ENCODE measurements at places on chromosomes 2 and 18.

- DNase-seq, result no peak
Observed at GRCh38 chr2:73877071-73877802, 15.6 kb upstream of the ACTG2 start.

GRCh38 chr2:20190170-20190569 is 34.8 kb downstream of the SDC1 start:
- no peak for DNase-seq

GRCh38 chr2:210663631-210664089 is 107.3 kb downstream of the CPS1 start:
- DNase-seq, result no peak

GRCh38 chr2:37523814-37524362 is 147.6 kb downstream of the CDC42EP3 start:
- DNase-seq, result no peak

- no peak for DNase-seq
Observed at GRCh38 chr2:190093793-190094192, 31.3 kb upstream of the MSTN start.

DNA sequence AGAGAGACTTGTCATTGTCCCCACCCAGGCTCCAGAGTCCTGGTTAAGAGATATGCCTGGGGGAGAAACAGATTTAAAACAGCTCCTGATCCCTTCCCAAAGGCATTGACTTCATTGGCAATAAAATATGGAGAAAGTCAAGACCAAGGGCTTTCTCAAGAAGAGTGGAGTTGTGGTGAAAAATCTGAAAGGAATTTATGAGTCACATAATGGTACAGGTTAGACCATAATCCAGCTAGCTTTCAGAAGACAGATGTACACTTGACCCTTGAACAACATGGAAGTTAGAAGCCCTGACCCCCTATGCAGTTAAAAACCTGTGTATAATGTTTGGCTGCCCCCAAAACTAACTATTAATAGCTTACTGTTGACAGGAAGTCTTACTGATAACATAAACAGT is 599.1 kb upstream of the SOX11 start:
- DNase-seq, result no peak

GRCh38 chr18:70289351-70290312 is 787 bp downstream of the SOCS6 start:
- DNase-seq, result no peak

- no peak for DNase-seq
Observed at GRCh38 chr2:69191634-69192033, 178.7 kb downstream of the ANTXR1 start.

DNA sequence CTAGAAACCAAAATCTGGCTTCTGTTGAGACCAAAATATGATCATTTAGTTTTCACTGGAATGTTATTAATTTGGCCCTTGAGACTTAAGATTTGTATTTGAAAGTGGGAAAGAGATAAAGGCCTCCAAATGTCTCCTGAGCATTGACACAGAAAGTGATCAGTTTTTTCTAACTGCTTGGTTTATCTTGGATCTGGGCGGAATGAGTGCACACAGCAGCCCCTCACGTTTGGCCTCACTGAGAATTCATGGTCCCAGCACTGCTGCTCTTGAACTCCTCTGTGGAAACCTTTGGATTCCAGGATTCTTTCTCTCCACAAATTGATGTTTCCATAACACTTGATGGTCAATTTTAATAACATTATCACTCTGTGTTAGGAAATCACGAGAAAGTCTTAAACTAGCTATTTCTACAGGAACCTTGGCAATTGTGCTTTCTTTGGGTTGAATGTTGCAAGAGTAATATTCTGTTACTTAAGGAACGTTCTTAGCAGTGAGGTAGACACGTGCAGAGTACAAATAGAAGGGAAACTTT is 180.3 kb upstream of the BCL2L11 start:
- no peak for DNase-seq

DNA sequence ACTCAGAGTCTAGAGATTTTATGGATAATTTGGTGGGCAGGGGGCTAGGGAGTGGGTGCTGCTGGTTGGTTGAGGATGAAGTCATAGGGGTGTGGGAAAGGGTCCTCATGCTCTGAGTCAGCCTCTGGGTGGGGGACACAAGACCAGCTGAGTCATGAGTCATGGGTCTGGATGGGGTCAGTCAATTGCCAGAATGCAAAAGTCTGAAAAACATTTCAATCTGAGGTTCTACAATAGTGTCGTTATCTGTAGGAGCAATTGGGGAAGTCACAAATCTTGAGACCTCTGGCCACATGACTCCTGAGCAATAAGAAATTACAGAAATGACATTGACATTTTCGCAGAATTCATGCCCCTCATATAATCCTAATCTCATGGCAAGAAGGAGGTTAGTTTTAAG is 15.1 kb downstream of the NMS start:
- no peak for DNase-seq

DNA sequence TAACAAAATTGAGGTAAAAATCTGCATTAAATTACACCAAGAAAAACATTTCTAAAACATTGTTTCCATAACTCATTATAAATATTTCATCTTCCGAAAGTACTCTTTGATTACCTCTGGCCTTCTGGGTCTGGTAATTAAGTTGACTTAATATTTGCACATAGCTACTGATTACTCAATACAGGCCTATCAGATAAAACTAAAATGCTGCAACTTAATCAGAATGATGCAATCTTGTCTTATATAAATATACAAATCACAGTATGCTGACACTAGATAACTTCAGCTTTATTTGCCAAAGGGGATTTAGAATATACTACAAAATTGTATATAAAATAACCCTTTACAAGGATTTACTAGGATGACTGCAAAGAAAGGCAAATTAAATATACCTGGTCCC is 49.3 kb downstream of the SLC35F5 start:
- no peak for DNase-seq

DNA sequence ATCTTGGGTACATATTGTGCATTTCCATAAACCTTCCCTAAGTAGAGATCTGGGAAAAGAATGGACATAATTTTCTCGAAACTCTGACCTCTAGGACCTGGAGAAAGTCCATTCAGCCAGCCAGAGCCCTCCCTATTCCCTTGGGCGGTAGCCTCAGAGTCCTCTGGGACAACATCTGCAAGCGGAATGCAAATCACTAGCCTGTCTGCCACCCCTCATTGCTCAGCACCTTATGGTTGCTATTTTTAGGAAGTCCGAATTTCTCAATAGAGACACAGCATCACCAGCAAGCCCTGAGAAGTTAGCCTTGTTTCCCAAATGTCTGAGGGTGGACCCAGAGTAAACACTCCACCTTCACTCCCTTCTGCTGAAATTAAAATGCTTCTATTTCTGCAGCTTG is 17.6 kb upstream of the CD28 start:
- DNase-seq, result no peak

GRCh38 chr2:32835148-32835547 is 111.6 kb upstream of the LTBP1 start:
- no peak for DNase-seq

DNA sequence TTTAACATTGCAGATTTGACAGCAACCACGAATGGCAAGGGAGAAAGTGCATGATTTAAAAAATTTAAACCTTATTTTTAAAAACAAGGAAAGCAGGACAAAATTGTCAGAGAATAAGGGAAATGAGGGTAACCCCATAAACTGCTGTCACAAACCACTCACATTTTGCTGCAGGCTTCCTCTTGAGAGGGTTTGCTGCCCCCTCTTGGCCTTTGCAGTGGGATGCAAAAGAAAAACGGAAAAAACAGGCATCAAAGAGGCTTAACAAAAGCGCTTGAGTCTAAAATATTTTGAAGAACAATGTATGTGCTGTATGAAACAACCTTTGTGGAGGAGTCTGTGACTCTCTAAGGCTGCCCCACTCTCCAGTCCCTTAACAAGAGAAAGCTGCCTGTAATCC is 91.6 kb downstream of the TMX3 start:
- no peak for DNase-seq

GRCh38 chr2:161857920-161858319 is 216.1 kb downstream of the DPP4 start:
- DNase-seq, result no peak

DNA sequence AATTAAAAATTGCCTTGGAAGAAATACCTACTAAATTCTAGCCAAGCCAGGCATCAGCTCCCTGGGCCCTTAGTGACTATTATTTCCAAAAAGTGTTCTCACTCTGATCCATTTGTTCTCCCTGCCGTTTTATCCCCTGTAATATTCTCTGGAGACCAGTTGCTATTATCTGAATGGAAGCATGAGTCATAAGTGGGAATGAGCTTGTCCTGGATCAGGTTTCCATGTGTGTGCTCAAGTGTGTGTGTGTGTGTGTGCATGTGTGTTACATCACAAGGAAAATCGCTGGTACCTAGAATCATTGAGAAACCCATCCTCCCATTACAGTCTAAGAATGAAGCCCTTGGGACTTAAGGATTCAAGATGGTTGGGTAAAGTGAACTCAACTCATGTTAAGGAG is 130.3 kb upstream of the CXCR4 start:
- no peak for DNase-seq

- DNase-seq, result no peak
Observed at GRCh38 chr2:46000660-46001059, 296.5 kb upstream of the EPAS1 start.

- no peak for DNase-seq
Observed at GRCh38 chr2:169229590-169229989, 132.7 kb downstream of the LRP2 start.

DNA sequence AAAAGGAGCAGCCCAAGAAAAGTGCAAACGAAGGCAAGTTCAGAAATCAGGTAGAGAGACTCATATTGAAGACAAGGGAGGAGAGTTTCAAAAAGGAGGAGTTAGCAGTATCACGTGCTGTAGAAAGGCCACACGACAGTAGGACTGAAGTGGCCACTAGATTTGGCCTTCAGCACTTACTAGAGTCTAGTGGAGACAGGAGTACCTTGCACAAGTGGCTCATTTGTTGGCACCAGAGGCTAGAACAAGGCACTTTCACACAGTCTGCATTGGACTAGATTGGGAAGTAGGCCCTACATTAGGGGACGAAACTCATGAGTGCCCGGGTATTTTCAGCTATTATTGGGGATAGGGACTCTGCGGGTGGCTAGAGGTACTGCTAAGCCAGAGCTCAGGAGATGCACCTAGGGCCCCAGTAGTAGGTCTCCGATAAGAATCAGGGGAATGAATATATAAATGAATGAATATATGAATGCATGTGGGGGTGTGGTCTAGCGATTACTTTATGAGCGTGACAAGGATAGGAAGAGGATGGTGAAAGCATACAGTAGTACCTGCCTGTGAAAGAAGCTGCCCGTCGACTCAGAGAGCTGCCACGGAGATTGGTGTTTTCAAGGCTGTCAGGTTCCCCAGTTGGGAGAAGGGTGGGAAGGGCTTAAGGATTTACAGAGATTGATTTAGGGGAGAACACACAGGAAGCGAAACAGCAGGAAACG is 1.4 kb upstream of the NCOA1 start:
- DNase-seq, result no peak

- DNase-seq, result no peak
Observed at GRCh38 chr2:189574793-189575475, 5.7 kb downstream of the SLC40A1 start.

DNA sequence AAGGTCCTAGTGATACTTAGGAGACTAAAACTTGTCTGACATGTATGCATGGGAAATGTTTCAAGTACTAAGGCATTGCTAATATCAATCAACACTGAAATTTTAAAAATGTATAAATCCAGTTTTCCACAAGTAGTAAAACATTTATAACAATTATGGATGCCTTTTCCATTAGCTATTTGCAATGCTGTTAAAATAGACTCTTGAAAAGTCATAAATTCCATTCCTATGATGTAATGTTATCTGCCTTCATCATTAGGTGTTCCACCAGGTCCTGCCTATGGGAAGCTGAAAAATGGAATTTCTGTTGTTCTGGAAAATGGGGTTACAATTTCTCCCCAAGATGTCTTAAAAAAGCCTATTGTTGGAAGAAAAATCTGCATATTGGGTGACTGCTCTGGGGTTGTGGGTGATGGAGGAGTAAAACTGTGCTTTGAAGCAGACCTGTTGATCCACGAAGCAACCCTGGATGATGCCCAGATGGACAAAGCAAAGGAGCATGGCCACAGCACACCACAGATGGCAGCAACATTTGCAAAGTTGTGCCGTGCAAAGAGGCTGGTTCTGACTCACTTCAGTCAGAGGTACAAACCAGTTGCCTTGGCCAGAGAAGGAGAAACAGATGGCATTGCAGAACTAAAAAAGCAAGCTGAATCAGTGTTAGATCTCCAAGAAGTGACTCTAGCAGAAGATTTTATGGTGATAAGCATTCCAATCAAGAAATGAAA is 18.7 kb downstream of the ELAC1 start:
- DNase-seq, result no peak

DNA sequence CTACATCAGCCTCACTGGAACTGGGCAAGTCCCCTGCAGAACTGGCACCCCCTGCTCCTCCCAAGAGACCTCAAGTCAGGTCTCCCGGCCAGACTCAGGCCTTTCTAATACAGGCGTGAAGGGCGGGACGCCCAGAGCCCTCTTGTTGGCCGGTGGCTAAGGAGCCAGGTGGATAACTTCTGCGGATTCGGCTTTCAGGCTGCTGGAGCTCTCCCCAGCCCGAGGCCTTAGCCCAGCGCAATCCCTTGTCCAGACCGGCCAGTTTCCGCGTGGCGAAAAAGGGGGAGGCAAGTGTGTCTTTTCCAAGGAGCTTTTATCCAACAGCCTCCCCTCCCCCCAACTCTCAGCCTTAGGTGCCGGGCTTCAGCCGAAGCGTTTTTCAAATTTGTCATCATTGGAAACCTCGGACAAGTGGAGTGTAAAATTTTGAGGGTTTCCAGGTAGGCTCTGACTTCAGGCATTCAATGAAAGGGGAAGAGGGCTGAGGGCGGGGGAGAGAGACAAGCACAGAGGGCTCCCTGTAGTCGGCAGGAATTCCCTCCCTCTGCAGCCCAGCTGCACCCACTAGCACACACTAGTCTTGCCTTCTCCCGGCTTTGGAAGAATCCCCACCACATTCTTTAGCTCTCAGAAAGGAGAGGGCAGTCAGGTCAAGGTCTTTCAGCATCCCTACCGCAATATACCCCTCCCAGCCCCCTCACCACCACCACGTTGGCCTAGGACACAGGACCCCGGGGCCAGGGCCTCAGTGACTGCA is 9.5 kb upstream of the SATB2 start:
- DNase-seq, result no peak

DNA sequence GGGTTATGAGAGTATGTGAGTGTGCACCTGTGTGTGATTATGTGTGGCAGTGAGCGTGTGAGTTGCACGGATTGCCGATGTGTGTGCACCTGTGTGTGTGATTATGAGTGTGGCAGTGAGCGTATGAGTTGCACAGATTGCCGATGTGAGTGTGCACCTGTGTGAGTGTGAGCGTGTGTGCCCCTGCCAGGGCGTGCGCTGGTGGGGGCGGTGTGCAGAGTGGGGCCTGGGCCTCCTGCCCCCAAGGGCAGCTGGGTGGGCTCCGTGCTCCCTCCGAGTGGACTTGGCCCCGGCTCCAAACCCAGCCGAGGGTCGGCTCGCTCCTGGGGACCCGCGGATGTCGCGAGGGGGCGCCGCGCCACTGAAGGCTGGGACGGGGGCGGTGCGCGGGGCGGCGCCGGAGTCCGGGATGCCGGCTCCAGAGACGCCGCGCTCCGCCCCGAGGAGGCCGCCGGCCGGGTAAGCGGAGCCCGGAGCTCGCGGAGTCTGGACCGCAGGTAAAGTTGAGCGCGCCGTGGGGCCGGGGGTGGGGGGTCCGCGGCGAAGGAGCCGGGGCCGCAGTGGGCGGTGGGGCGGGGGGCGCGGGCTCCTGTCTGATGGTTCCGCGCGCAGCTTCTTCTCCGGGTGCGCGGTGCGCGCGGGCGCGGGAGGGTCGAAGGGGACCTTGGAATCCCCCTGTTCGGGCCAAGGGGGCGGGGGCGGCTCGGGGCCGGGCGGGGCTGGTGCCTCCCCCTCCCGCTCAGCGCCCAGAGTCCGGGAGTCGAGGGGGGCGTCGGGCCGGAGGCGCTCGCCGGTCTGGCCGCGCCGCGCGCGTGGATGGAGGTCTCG is at the start of gene KCNG2:
KCNG2 (plus strand) TSS at position 421 of the 828 bp plus-strand sequence. CDS start 65,730 bp downstream, outside the sequence.
- DNase-seq, result no peak

- no peak for DNase-seq
Observed at GRCh38 chr2:183283209-183283608, 159.0 kb downstream of the NUP35 start.

All from stimulated activated CD4-positive, alpha-beta T cell treated with anti-CD3 and anti-CD28 coated beads, Interleukin-1b, Interleukin-23, amount 100 ng/mL, for 1 hour (primary cell).